ENCODE measurements at places on chromosomes 1 and 21.

GRCh38 chr1:119186471-119186870, 46.0 kb upstream of the WARS2 start:
- DNase-seq, result no peak

- no peak for DNase-seq
Measured at GRCh38 chr1:197235355-197235754, 32.7 kb upstream of the CRB1 start.

DNA sequence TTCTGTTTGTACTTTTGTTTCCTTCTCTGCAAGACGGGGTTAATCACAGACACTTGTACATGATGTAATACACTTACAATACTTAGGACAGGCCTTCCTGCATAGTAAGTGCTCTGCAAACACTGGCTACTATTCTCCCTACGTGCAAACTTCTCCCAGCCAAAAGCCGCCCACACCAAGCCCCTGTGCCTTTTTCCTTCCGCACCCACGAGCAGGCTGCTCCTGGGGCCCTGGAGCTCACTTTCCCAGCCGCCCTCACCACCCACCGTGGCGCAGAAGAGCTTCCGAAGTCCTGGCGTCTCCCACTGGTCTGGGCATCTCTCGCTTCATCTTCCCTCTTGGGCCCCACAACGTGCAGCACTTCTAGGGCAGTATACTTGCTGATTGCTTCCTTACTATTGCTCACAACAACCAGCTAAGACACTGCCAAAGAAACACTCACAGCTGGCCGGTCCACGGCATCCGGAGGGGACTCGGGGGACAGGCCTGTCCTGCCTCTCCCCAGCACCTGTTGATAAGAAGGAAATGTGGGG, 22.5 kb upstream of the GPR157 start:
- DNase-seq, result no peak

GRCh38 chr1:20980051-20980450, 192.9 kb upstream of the HP1BP3 start:
- DNase-seq, result no peak

DNA sequence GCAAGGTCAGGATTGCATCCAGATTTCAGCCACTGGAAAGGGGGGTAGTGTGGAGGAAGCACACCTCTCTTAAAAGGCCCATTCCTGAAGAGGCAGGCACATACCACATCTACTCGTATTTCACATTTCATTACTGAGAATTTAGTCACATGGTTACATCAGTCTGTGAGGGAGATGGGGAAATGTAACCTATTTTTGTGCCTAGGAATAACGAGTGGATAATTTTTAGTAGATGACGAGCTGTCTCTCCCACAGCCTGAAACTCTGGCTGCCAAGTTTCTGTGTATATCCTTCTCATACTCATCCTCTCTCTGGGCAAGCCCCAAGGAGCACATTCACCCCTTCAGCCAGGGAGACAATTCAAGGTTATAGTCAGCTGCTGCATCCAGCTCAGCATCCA, 10.3 kb upstream of the C21orf91 start:
- no peak for DNase-seq

GRCh38 chr21:40610345-40610744, 236.6 kb downstream of the DSCAM start:
- DNase-seq, result no peak

DNA sequence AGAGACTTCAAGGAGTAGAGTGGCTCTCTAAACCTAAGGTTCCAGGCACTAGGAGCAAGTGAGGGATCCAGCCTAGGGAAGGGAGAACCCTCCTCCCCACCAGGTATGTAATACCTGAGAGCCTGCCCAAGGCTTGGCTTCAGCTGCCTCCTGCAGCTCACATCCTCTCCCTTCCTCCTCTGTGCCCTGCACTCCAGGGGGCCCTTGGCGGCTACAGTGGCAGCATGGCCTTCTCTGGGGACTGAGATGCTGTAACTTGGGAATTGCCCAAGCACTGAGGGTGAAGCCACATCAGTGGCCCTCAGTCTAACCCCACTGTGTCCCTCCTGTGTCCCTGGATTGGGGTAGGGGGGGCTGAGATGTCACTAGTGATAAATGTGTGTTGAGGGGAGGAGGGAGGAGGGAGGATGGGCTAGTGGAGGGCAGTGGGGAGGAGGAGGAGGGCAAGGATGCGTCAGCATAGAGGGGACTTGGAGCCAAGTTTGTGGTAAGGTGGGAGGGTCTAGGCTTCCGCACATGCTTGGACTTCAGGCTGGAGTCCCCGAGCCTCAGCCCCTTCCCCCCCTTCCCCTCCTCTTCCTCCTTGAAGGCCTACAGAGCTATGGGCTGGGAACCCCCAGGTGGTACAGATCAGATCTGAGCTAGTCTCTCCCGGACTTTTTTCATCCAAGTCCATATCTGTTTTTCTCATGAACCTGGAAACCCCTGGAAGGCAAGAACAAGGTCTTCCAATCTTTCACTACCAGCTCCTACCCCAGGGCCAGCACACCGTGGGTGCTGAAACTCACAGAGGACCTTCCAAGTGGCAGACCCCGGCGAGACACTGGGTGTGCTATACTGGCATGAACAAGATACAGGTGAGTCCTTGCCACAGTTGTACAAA, 17.5 kb downstream of the COL9A2 start:
- no peak for DNase-seq

DNA sequence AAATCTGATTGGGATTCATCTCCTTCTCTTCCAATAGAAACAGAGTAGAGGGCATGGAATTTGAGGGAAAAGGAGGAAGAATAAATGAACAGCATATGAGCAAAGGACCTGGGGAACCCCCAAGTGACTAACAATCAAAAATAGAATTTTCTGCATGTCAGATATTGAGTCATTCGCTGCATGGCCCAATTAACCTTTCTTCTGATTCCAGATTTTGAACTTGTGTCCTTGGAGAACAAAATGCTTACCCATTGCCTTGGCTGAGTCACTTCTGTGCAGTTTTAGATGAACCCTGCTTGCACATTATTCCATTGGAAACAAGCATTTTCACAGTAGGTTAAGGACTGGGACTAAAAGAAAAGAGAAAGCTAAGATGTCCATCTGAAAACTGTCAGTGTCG, 390.5 kb downstream of the ST6GALNAC3 start:
- no peak for DNase-seq

- no peak for DNase-seq
Measured at GRCh38 chr1:178531887-178532286, 19.0 kb downstream of the TEX35 start.

- no peak for DNase-seq
Measured at GRCh38 chr1:154881820-154882535, 11.9 kb upstream of the KCNN3 start.

- DNase-seq, result no peak
Measured at GRCh38 chr1:222373216-222373615, 174.7 kb downstream of the HHIPL2 start.

DNA sequence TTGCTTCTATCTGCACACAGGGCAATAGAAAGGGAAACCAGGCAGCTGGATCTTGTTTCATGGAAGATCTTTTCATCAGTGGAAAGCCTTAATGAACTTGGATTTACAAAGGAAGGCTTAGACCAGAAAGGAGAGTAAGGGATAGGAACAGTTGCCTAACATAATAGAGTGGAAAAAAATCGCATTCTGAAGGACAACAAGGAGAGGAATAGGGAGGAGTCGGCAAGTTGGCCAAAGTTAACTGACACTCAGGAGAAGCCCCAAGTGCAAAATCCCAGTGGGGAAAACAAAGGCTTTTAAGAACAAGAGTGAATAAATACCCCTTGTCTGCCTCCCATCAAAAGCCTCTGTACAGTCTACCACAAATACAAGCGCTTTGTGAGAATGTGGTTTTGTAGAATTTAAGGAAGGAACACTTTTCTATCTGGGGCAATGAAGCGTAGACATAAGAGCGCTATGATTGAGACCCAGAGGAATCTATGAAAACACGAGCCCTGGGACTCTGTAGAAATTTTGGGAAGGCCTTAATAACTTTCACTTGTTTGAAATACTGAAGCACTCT, 74.1 kb downstream of the ZNF648 start:
- no peak for DNase-seq

- DNase-seq, result no peak
Measured at GRCh38 chr21:24628046-24628445, 979.2 kb downstream of the MRPL39 start.

- DNase-seq, result no peak
Measured at GRCh38 chr1:201088395-201088794, 23.8 kb downstream of the CACNA1S start.

GRCh38 chr1:74343216-74343615, 108.0 kb downstream of the TNNI3K start:
- no peak for DNase-seq

- peak; percentile 80 for DNase-seq
Measured at GRCh38 chr1:111222308-111223125, 5.0 kb upstream of the CHI3L2 start.

- DNase-seq, result no peak
Measured at GRCh38 chr1:166471359-166471758, 304.6 kb upstream of the FAM78B start.

DNA sequence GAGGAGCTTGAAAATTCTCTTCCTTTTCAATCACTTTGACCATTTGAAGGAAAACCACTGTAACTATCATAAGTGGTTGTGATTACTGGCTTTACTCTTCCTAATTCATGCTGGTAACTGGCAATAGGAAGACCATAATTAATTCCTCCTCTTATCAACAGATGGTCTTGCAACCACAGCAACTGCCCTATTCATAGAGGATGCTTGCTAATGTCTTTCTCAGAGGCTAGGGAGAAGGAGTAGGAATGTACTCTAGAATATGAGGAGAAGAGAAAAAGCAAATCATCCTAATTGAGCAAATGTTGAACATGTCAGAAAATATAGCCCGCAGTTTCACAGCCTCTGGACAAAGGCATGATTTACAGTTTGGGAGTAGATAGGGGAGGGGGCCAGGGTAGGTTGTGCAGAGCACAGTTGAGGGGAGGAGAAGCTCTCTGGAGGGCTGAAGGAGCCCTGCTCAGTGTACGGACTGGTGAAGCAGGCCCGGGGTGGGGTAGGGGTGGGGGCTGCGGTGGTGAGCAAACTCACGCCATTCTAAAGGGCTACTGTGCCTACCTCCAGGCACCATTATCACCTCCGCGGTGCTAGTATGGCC, 192.9 kb downstream of the PCP4 start:
- DNase-seq, result no peak

- no peak for DNase-seq
Measured at GRCh38 chr21:39014747-39015146, 168.5 kb downstream of the PSMG1 start.

GRCh38 chr1:17645068-17645911, 105.8 kb downstream of the ARHGEF10L start:
- DNase-seq, result no peak

- no peak for DNase-seq
Measured at GRCh38 chr1:36170643-36171412, 14.9 kb downstream of the MAP7D1 start.

GRCh38 chr1:38827318-38827717, 32.3 kb downstream of the RRAGC start:
- no peak for DNase-seq

DNA sequence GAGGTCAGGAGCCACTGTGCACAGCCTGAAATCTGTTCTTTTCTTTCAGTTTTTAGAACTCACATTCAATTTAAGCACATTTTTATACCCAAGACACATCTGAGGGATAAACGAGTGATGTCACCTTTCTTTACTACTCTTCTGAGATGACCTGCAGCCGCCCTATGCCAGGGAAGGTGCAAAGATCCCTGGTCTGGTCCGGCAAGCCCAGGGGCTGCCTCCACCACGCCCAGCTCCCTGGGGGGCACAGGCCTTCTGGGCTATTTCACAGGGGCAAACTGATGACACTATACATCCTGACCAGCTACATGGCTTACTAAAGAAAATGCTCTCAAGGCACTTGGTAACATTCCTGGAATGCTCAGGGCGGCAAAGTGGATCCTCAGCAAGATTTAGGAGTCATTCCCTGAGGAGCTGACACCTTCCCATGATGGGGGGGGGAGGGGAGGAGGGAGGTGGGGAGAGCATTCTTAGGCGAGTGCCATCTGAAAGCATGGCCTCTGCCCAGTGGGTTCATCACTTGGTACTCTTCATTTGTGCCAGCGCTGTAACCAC, 11.3 kb downstream of the MRAP start:
- no peak for DNase-seq

GRCh38 chr1:171140401-171140800, 44.7 kb upstream of the FMO2 start:
- no peak for DNase-seq

DNA sequence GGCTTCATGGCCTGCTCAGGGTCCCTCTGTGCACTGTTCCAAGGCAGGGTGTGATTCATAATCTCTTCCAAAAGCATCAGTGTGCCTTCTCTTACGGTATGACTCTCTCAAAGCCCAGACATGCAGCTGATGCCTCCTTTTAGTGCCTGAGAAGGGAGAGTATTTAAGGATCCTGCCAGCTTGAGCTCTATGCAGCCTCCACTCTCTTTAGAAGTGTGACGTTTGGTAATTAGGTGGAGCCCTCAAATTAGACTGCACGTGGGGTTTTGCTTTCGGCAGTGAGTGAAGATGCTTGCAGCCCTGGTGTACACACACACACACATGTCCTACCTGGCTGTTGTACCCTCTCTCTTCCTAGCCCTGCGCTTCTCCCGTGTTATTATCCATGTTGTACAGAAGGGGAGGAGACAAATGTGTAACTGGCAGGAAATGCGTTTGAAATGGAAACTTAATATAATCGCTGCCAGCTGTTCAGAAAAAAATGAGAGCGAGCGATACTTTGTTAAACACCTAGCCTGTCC, 2.6 kb upstream of the C1orf174 start:
- DNase-seq, result peak; percentile 31

GRCh38 chr1:14113271-14113670, 413.3 kb downstream of the PRDM2 start:
- no peak for DNase-seq

GRCh38 chr1:151047925-151048644, 534 bp downstream of the C1orf56 start:
- DNase-seq, result peak; percentile 64

- no peak for DNase-seq
Measured at GRCh38 chr1:181010789-181011188, 11.9 kb downstream of the STX6 start.

GRCh38 chr1:42904434-42904833, 54.2 kb downstream of the SLC2A1 start:
- no peak for DNase-seq

DNA sequence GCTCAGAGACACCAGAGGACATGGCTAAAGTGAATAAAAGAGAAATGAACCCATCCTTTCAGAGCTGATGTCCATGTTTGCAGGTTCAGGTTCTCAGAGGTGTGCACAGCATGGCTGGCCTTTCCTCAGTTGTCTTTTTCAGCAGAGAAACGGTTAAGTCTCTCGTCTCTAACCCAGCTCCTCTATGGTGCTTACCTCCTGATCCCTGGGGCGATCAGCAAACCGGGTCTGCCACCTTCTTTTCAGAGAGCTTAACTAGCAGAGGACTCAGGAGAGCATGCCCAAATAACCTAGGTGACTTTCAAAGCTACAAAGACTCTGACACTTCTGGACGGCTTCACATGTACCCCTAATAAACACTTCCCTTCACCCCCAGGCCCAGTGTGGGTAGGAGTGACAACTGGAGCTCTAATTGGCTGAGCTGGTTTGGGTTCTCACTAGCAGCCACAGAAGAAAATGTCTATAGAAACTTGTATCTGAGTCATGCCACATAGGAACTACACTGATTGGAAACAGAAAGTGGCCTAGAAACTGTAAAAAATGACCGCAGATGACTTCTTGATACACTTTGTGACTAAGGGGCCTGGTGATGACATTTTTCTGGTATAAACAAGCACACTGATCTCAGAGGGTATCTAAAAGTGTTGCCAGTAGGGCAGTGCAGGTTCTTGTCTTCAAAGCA, at the start of gene AIM2:
Gene AIM2 (minus strand): TSS at position 329 of the 682 bp plus-strand sequence. CDS start 3,267 bp downstream, outside the sequence.
- DNase-seq, result peak; percentile 89
